ENCODE measurements at places on chromosomes 5 and 9.

- DNase-seq, result no peak
These were observed 2.9 kb upstream of the LCP2 start for GRCh38 chr5:170300361-170301013.

- DNase-seq, result no peak
These were observed 216.3 kb downstream of the ESM1 start for GRCh38 chr5:54769072-54769471.

GRCh38 chr9:18857334-18857733, 175.7 kb downstream of the SAXO1 start:
- DNase-seq, result no peak

DNA sequence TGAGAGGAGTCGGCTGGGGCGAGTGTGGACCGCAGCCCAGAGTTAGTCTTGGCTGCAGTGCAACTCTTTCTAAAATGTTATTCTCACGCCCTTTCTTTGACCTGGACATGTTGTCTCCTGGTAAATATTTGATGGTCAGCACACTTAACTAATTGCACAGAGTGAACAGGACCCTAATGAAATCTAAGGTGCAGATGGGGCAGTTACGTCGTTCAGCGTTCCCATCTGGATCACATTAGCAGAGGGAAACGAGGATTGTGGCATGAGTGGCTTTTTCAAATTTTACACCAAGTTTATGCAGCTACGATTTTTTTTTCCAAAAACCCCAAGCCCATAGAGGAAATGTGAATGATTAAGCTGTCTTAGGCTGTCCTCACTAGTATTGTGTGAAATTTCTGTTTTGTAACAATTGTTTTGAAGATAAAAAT, 483 bp downstream of the C9orf85 start:
- DNase-seq, result no peak

- DNase-seq, result peak; percentile 73
These were observed 45.4 kb downstream of the ANXA2R start for GRCh38 chr5:42994555-42995359.

- no peak for DNase-seq
These were observed 5.9 kb upstream of the CEL start for GRCh38 chr9:133055788-133056420.

DNA sequence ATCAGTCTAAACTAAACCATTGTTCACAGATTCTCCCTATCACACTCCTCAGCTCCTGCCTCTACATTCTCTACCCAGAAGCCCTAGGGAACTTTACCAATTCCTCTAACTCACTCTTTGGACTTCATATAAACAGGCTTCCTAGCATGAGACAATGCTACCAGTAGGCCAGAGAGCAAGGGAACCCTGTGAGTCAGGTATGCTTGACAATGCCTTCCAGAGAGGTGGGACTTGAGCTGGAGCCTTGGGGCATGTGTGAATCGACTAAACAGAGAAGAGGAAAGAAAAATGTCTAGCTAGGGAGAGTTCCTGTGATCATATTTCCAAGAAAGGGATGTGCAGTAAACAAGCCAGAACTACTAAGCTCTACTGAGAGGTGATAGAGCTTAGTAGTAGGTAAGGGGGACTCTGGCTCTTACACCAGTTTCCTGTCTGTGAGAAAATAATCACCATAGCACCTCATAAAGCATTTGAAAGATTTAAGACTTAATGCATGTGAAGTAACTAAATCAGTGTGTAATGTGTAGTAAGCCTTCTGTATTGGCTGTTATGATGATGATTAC, 6.4 kb upstream of the RFK start:
- no peak for DNase-seq

DNA sequence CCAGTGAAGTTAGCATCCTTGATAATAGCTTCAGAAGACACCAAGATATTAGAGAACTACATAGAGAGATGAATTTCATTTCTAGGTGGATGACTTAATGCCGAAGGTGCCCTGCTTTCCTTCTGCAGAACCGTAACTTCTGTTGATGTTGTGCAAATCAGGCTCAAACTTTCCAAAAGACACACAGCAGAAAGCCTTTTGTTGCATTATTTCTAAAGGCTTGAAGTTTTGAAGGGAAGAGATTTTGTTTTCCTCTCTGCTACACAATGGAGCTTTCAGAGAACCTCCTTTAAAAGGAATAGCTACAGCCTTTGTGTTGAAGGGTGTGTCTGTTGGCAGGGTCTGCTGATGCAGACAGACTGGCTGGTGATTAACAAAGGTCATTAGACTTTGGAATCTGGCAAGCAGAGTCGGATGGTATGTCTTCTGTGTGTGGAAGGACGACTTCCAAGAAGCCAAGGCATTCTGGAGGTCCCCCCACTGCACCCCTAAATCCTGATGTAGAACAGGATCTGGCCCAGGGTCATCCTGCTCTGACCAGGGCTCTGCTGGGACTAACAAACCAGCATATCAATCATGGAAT, 57.8 kb downstream of the ZNF462 start:
- no peak for DNase-seq

- no peak for DNase-seq
These were observed 3.6 kb downstream of the SYNPO start for GRCh38 chr5:150644058-150644457.

GRCh38 chr9:123607479-123607878, 251.5 kb downstream of the CRB2 start:
- DNase-seq, result no peak

GRCh38 chr5:102778478-102778877, 23.4 kb downstream of the PAM start:
- no peak for DNase-seq

GRCh38 chr5:61586096-61587084, 254.3 kb downstream of the ZSWIM6 start:
- no peak for DNase-seq

DNA sequence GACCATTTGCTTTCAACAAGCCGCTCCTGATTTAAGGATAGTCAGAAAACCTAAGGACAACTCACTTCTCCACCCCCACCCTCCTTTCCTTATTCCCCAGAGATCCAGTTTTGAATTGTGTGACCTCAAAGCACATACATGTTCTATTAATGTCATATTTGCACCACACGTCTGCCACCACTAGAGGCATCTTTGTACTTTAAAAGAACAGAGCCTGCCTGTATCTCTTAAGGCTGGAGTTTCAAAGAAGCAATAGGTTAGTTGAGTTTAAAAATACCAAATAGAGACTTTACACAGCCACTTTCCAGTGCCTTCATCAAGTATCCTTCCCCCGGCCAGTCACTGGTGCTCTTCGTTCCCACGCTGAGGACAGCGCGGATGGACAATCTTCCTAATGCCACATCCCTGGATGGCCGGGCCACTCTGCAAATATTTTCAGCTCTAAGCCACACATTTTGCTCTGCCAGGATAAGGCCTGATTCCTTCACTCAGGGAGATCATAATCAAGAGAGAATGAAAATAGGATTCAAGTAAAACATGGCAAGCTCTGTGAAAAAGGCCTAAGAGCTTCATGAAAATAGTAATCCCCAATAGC, 146.3 kb downstream of the SNCAIP start:
- no peak for DNase-seq

DNA sequence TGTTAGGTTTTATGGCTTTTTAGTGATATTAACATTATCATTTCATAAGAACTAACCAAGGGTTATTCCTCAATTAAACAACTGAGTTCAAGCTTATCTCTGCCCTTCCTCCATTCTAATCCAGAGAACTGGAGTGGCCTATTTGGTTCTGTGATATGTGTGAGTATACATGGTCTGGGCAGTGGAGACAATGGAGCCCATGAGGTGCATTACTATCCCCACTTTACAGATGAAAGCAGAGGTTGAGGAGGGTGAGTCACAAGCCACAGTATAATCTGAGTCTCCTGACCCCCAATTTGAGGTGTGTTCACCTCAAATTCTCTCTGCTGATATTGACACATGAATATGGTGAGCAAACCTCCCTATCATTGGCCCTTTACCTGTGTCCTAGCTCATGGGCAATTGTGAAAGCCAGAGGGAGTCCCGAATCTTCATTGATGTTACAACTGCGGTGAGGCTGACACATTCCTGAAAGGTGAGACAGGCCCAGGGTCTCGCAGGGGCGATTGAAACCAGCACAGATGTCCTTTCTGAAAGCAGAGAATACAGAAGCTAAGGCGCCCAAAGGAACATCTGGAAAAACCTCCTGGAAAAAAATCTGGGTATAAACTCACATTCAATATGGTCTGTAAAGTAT, 217.2 kb downstream of the TARS1 start:
- DNase-seq, result no peak

DNA sequence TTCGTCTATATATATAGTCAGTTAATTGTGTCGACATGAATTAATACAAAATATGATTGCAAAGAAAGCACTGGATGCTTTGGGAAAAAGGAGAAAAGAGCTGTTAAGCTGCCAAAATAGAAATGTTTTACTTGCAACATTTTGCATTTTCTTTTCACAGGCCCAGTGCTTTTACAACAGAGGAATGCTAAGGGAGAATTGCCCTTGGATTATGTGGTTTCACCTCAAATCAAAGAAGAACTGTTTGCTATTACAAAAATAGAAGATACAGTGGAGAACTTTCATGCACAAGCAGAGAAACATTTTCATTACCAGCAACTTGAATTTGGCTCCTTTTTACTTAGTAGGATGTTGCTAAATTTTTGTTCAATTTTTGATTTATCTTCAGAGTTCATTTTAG, 76.2 kb downstream of the SLF1 start:
- DNase-seq, result no peak

DNA sequence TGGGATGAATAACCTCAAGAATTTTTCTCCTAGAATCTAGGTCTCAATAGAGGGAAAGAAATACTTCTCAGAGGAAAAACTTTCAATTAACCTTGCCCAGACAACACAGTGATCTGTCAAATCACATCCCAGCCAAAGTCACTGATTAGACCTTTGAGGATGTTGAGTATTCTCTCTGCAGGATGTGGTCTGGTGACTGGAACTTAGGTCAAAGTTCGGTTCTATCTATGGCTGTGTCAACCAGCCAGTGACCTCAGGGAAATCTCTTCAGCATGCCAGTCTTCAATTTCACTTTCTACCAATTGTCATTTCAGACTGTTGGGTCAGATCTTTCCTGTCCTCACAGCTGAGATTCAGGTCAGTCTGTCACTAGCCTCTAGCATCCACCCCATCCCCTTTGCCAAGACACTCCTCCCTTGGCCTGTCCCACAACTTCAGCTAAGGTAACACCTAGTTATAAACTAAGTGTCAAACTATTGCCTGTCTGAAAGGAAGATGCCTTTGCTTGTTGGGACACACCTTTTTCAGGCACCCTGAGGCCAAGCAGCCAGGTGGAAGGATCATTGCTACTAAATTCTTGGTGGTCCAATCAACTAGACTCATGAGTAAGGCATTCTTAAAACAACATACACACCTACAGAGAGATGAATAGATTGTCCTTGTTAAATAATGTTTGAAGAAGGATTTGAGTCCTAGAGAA, 156.3 kb upstream of the FST start:
- no peak for DNase-seq

DNA sequence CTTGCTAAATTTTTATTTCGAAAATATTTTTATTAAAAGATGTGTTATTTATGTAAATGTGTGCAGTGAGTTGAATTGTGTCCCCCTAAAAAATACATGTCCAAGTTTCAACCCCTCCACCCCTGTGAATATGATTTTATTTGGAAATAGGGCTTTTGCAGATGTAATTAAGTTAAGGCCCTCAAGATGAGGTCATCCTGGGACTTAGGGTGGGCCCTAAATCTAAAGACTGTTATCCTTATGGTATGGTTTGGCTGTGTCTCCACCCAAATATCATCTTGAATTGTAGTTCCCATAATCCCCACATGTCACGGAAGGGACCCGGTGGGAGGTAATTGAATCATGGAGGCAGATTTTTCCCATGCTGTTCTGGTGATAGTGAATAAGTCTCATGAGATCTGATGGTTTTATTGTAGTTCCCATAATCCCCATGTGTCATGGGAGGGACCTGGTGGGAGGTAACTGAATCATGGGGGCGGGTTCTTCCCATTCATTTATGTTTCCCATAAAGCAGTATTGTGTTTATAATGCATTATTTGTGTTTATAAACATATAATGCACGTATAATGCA, 1.5 kb upstream of the TMED7 start:
- DNase-seq, result no peak

- no peak for DNase-seq
These were observed 128.2 kb upstream of the SEMA6A start for GRCh38 chr5:116702776-116703175.

DNA sequence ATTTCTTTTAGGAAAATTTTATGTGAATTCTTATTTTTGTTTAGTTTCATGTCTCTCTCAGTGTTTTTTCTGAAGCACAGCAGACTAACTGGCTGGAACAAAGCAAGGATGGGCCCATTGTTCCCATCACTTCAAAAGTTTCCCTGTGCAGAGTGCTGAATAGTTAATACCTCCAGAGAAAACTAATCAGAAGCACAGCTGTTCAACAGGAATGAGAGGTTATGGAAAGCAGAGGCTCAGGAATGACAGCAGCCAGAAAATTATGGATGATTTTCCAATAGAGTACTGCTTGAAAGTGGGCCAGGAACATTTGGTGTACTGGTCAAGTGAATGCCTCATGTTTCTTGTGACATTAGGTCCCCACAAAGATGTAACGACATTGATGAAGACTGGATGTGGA, 173.0 kb upstream of the TARS1 start:
- no peak for DNase-seq

DNA sequence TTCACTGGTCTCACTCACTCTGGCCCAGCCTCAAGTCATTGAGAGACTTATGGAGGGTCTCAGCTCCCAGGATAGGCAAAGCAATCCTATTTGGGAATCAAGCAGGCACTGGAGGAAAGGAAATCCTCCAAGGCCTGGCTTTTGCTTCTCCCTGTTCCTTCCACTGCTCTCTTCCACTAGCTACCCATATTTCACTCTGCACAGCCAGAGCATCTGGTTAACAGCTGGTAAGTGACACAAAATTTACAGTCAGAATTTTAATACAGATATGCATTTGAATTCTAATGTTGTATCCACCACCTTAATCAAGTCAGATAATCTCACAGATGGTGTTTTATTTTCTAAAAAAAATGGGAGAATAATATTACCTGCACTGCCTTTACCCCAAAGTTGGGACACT, 868 bp upstream of the C1QTNF2 start:
- no peak for DNase-seq

GRCh38 chr5:125452991-125453390, 706.6 kb upstream of the ZNF608 start:
- no peak for DNase-seq

DNA sequence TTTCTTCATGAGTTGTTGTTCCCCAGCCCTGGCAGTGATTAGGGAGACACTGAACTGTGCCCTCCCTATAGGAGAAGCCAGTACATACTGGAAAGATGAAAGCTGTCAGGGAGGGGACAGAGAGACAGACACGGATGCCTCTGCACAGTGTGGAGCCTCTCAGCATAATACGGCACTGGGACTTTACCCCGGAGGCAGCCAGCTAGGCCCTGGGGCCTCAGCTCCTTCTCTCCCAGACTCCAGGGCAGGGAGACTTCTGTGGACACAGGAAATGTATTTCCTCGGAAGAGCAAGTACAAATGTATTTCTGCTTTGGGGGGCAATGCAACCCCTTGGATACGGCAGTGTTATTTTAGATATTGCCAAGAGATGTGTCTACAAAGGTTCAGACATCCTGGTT, 62.0 kb downstream of the S1PR3 start:
- no peak for DNase-seq

- no peak for DNase-seq
These were observed 580.6 kb downstream of the PTPRD start for GRCh38 chr9:10032166-10032565.
